ENCODE measurements at places on chromosomes 12 and 14. TPM values are rescaled to one million over a fixed set of nuclear protein-coding genes. Genes with fewer than 3 reads are reported as not detected.

DNA sequence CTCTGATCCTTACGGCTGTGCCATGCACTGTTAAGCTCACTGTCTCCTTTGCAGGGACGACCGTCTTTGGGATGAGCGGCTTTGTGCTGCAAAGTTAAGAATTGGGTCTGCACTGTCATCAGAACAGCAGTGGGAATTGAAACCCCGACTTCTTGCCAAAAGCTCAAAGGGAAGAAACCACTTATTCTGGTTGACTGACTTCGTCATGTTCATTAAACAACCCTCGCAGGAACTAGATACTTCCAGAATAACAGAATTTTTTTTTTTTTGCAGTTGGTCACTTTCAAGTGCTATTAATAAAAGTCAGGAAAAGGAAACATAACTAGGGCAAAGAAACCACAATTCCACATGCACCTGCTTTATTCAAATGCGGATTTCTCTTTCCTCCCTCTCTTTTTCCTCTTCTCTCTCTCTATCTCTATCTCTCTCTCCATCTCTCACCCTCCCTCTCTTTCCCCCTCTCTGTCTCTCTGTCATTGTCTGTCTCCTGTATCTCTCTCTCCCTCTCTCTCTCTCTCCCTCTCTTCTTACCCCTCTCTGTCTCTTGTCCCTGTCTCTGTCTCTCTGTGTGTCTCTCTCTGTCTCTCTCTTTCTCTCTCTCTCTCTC lies 12.3 kb upstream of the GLT1D1 start:
- H3K27me3 ChIP-seq: peaks cover 13% of the 10 kb centered on the region
- no peak overlapping the region for H3K4me3 ChIP-seq
- H3K4me1 ChIP-seq: peaks cover 10% of the 10 kb centered on the region
- no peak for DNase-seq

GRCh38 chr14:64997108-64997794 lies 10.6 kb downstream of the FNTB start:
- H3K36me3 ChIP-seq: peaks cover 5% of the 10 kb centered on the region
- H3K4me1 ChIP-seq: peaks cover 31% of the 10 kb centered on the region
- peak overlapping the region; percentile 32 for H3K27ac ChIP-seq
- H3K27me3 ChIP-seq: no peaks in the 10 kb centered on the region
- H3K4me3 ChIP-seq: no peak overlapping the region

- peak within 1 kb of the TSS; percentile 91 for H3K4me3 ChIP-seq
- peak within 1 kb of the TSS; percentile 94 for H3K27ac ChIP-seq
- peaks cover 41% of the 10 kb centered on the region for H3K4me1 ChIP-seq
- H3K27me3 ChIP-seq: no peaks in the 10 kb centered on the region
Measured at GRCh38 chr12:48925304-48926011, at the start of gene FKBP11. Gene FKBP11 (minus strand): TSS chr12:48925492. CDS start chr12:48925428, 64 bp downstream.

GRCh38 chr14:99476864-99477263 lies 3.8 kb downstream of the SETD3 start:
- H3K27me3 ChIP-seq: no peaks in the 10 kb centered on the region
- peaks cover 4% of the 10 kb centered on the region for H3K36me3 ChIP-seq
- peaks cover 29% of the 10 kb centered on the region for H3K4me1 ChIP-seq
- H3K4me3 ChIP-seq: no peak overlapping the region
- DNase-seq: no peak

Gene CD69
- total RNA-seq: 82.4 TPM

DNA sequence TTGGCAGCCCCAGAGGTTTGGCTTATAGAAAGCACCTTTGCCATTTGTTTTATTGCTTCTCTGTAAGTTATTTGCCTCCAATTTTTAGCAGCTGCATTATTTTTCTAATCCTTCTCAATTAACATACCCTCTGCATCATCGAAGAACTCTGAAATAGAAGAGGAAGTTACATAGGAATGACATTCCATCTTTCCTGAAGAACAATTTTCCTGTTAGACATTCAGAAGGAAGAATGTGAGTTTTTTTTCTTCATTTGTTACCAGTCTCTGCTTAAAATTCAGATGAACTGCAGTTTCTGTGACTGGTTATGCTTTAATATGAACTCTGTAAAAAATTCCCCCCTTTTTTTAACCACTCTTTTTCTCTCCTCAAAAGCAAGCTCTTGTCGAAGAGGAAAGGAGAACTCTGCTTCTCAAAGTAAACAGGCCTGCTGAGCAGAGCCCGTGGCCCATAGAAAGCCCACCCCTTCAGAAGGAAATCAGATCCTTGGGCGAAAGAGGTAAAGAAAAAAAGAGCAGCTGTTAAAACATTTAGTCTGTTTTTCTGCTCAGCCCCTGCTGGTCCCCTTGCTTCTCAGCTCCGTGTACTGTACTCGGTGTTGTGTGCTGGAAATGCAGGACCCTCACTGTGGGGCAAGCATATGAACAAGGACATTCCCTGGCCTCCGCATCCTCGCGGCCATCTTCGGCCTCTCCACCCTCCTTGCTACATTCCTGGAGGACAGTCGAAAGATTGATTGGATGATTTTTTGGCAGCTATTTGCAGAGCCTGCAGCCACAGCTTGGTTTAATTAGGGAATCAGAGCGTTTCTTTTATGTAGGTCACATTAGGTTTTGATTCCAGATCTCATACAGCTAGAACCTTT lies 164.4 kb upstream of the LRIG3 start:
- DNase-seq: no peak
- peaks cover 2% of the 10 kb centered on the region for H3K27me3 ChIP-seq
- H3K36me3 ChIP-seq: no peaks in the 10 kb centered on the region
- no peak overlapping the region for H3K4me3 ChIP-seq
- H3K4me1 ChIP-seq: no peaks in the 10 kb centered on the region

GRCh38 chr14:51595881-51596455 lies 55.7 kb upstream of the FRMD6 start:
- peaks cover 24% of the 10 kb centered on the region for H3K27me3 ChIP-seq
- H3K27ac ChIP-seq: no peak overlapping the region
- H3K4me3 ChIP-seq: no peak overlapping the region
- peaks cover 13% of the 10 kb centered on the region for H3K4me1 ChIP-seq
- DNase-seq: no peak

DNA sequence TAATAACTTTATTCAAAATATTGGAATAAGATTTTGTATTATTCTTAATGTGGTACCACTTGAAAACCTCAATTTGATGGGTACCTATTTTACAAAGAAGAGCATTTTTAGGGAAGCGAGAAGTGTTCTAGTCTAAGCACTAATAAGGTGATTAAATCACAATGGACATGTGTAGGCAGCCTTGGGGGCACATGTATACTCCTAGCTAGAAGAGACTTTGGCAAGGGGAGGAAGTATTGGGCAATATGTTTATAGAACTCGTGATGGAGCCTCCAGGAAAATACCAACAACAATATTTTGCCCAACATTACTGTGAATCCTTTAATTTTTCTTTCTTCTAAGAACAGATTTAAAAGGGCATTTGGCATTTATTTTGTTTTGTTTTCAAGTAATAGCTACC lies 280.3 kb downstream of the ADAMTS20 start:
- no peaks in the 10 kb centered on the region for H3K4me1 ChIP-seq
- no peak for DNase-seq
- H3K27ac ChIP-seq: no peak overlapping the region

Gene CCDC196
- total RNA-seq: not detected

DNA sequence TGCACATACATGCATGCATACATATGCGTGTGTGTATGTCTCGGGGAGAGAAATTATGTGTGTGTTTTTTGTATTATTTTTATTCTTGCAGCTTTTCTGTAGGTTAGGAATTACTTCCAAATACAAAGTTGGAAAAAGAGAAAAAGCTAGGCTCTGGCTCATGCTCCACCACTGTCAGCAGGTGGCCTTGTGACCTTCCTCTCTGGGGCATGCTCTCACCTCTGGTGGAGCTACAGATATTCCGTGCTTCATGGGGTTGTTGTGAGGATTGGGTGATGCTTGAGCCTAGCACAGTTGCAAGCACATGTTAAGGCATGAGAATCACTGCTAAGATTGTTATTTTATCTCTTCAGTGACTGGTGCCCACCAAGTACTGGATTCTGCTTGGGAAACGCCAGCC lies 6.7 kb upstream of the SERPINA6 start:
- H3K4me1 ChIP-seq: no peaks in the 10 kb centered on the region
- H3K27ac ChIP-seq: no peak overlapping the region
- DNase-seq: no peak
- peaks cover 4% of the 10 kb centered on the region for H3K27me3 ChIP-seq
- H3K4me3 ChIP-seq: no peak overlapping the region
- no peaks in the 10 kb centered on the region for H3K36me3 ChIP-seq

DNA sequence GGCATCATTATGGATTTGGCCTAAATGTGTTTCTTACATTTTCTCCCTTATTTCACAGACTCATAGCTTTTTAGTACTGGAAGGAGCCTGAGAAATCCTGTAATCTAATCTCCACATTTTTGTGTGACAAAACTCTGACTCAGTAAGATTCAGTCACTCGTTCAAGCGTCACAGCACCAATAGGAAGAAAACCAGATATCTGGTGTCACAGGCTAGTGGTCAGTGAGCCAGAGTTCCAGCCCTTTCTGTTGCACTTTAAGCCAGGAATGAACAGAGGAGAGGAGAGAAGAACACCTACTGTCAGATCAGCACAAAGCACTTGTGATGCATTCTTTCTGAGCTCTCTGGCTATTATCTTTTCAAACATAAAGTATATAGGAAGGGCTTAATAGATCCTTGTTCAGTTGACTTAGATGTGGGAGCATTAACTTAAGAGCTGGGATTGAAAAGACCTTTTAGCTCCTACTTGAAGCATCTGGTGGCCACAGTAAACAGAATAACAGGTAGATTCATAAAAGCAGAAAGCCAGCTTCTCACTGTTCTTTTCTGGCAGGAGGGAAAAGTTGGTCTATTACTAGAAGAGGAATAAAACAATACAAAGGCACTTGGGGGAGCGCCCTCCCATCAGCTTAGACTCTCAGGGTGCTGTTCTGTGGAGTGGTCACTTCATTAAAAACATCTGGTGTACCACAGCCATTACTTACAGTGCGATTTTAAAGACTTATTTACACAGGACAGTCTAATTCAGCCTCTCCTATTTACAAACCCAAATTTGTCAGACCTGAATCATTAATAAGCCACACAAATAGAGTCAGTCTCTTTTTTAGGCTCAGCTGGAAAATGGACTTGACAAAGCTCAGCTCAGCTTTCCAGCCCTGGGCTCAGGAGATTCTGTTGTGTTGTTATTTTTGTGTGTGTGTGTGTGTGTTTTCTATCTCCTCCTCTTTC lies 12.2 kb upstream of the NID2 start:
- H3K36me3 ChIP-seq: no peaks in the 10 kb centered on the region
- no peaks in the 10 kb centered on the region for H3K4me1 ChIP-seq
- no peak overlapping the region for H3K4me3 ChIP-seq

DNA sequence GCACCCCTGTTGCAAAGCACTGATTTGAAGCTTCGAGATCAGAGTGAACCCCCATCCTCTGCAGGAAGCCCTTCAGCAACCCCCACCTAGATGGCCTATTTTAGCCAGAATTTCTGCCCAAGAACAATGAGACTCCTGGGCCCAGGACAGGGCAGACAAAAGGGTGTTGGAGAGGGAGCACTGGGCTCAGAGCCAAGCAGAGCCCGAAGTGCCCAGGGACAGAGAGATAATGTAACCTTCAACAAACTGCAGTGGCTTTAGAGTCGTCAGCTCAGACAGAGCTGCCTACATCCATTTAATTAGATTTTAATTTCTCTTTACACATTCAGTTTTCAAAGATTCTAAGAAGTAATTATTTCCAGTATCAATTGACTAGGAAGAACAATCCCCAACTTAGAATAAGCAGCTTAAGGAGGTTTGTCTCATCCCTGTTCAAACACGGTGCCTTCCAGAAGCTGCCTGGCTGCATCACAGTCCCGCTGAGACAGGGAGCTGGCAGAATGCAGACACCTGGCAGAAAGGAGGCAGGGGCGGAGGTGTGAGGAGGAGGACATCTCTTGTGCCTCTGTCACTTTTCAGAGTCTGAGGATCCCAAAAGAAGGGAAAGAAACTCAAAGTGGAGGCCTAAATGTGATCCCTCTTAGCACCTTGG lies 504.9 kb upstream of the CCDC196 start:
- H3K4me3 ChIP-seq: no peak overlapping the region
- peaks cover 5% of the 10 kb centered on the region for H3K36me3 ChIP-seq
- peaks cover 5% of the 10 kb centered on the region for H3K27me3 ChIP-seq

Gene ACSM4
- total RNA-seq: not detected

DNA sequence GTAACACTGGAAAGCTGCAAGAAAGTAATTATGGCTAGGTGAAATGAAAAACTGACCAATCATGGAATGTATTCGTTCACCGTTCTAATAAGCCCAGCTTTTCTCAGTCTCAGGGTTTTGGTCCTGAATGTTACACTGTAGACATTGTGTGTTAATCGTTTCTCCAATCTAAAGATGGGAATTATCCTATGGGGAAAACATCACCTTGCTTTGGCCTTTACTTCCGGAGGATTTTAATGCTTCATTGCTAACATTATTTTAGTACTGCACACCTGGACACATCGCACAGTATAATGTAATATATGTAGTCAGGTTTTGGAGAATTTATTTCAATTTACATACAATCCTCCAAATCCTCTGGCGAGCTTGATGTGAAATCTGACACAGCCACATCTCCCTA lies 1.2 kb upstream of the TRHDE start:
- no peak overlapping the region for H3K4me3 ChIP-seq
- H3K36me3 ChIP-seq: no peaks in the 10 kb centered on the region
- peaks cover 43% of the 10 kb centered on the region for H3K27me3 ChIP-seq
- no peak overlapping the region for H3K27ac ChIP-seq
- peaks cover 6% of the 10 kb centered on the region for H3K4me1 ChIP-seq

GRCh38 chr14:94346841-94347240 lies 23.7 kb upstream of the SERPINA6 start:
- H3K27me3 ChIP-seq: no peaks in the 10 kb centered on the region
- H3K4me3 ChIP-seq: no peak overlapping the region
- H3K4me1 ChIP-seq: peaks cover 10% of the 10 kb centered on the region
- H3K36me3 ChIP-seq: no peaks in the 10 kb centered on the region

GRCh38 chr12:21354641-21355040 lies 18.1 kb upstream of the IAPP start:
- no peak for DNase-seq
- H3K4me1 ChIP-seq: no peaks in the 10 kb centered on the region
- no peak overlapping the region for H3K4me3 ChIP-seq
- no peaks in the 10 kb centered on the region for H3K36me3 ChIP-seq
- H3K27ac ChIP-seq: no peak overlapping the region
- H3K27me3 ChIP-seq: peaks cover 13% of the 10 kb centered on the region

Gene TAMALIN
- total RNA-seq: 6.9 TPM

- peaks cover 92% of the 10 kb centered on the region for H3K4me1 ChIP-seq
- peaks cover 10% of the 10 kb centered on the region for H3K36me3 ChIP-seq
Measured at GRCh38 chr12:47828008-47828975, 8.6 kb upstream of the HDAC7 start.

Gene PPM1A
- total RNA-seq: 48.9 TPM

DNA sequence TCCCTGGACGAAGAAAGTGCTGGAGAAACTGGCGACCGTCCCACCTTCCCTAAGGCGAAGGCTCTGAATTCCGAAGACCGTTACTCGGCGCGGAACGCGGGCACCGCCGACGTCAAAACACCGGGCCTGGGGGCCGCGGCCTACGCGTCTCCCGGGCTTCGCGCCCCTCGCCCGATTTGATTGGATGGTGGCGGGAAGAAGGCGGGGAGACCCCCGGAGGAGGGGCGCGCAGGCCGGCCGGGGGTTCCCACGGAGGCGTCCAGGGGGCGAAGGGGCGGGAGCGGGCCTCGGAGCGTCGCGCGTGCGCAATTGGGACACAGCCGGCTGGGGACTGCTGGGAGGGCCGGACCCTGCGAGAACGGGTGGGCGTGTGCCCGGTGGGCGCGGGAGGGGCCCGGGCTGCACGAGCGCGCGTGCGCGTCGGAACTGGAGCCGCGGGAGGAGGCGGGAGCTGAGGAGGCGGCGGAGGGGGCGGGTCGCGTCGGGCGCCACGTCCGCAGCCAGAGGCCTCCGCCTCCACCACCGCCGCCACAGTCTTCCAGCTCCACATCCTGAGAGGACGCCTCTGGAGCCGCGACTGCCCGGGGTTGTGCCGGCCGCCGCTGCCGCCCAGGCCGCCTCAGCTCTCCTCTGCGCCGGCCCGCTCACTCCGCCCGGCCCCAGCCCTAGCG lies at the start of gene TMEM263:
TSS of gene TMEM263 (plus strand) at position 531 of the 671 bp plus-strand sequence. CDS start 11,210 bp downstream, outside the sequence.
- peak; percentile 86 for DNase-seq
- H3K4me1 ChIP-seq: peaks cover 20% of the 10 kb centered on the region
- H3K36me3 ChIP-seq: peaks cover 3% of the 10 kb centered on the region
- peak within 1 kb of the TSS; percentile 96 for H3K4me3 ChIP-seq
